ENCODE measurements at places on chromosomes 5 and 9.
A peak's percentile ranks its signal among the peaks of the same experiment; 100 is the strongest.

DNA sequence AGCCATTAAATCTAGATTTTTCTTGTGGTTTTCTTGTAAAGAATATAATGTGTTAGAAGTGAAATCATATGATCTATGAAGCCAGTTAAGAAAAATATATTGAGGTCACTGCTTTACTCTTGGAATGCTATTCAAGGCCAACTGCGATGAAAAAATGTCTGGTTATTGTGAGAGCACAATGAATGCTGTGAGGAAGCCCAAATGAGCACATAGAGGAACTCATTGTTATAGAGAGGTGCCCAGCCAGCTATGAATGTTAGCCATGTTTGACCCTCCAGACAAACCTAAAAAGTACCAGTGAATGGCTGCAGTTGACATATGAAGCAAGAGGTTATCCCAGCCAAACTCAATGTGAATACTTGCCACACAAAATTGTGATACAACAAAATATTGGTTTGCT, 359.8 kb upstream of the FAM174A start:
- DNase-seq: no peak

GRCh38 chr5:118647587-118647986, 340.8 kb downstream of the DTWD2 start:
- DNase-seq: no peak

GRCh38 chr5:157390551-157391297, 69.3 kb upstream of the NIPAL4 start:
- DNase-seq: peak; percentile 78

DNA sequence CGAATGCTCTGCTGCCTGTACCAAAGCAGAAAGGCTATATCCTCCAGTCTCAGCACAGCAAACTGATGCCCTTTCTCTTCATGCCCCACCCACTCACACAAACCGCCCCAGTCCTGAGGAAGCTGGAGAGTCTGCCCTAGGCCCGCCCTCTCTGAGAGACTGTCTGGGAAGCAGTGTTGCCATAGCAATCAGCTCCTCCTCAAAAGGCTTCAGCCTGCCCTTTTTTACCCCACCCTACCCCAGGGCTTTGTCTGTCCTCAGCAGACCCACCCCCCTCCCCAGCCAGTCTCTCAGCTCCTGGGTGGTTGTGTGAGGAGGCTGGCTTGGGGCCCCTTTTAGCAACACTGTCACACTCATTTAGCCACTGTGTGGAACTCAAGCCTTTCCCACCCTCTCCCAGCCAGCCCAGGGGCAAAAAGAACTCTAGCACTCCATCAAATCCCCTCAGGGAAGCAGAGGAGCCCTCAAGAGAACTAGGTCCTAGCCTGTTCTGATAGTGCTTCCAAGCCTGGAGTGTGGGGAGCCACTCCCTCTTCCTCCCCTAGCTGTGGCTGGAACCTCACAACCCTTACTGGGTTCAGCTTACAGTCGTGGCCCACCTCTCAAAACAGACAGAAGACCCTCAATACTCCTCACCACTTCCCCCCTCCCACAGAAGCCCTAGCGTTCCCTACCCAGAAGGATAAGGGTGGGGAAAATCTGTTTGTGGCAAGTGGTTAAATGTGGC, 1.4 kb downstream of the ATOSB start:
- DNase-seq: peak; percentile 89

DNA sequence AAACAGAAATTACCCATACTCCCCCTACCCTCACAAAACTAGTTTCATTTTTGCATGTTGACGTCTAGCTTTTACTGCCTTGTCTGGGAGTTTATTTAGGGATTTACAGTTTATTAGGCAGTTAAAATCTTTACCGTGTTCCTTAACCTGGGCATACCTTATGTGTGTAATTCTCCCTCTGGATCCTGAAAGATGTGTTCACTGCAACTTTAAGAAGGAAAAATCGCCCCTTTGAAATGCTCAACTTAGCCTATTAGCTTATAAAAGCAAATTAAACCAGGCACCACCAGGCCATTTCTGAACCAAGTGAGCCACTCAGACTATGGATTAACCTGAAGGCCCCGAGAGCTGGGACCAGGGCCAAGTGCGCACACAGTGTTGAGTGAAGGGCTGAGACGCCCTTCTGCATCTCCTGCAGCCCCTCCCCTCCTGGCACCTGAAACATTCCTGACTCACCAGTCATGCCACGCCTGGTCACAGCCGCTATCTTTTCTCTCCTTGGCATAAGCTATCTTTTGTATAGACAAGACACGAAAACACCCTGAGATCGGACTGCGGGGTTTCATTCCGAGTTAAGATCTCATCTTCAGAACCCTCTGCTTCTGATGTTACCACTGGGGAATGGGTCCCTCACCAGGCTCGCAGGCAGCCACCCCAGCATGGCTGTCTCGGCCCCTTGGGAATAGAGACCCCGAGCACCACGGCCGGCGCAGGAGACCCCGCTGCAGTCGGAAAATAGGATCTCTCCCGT, 111.9 kb downstream of the ROR2 start:
- DNase-seq: no peak

GRCh38 chr5:128538250-128539037, 399 bp upstream of the FBN2 start:
- DNase-seq: peak; percentile 50

GRCh38 chr5:138925090-138925635, 50.0 kb upstream of the LRRTM2 start:
- DNase-seq: no peak

DNA sequence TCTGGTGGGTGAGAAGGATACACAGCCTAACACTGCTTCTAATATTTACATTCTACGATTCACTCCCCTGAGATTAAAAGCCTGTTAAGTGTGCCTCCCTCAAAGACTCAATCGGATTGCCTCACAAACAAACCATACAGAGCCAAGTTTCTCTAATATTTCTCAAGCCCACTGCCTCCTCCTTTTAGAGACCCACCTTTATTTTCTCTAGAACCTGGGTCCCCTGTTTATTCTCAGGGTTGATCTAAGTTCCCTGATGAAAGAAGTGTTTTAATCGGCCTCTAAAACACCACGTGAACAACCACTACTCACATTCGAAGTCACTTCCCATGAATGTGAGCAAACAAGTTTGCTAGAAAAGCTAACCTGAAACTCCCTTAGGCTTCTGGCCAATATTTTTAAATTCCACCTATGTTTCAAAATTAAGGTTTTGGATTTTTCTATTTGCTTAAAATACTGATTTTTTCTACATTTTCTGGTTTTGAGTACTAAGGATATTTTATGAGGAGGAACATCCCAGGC, 76.5 kb downstream of the GLIS3 start:
- no peak for DNase-seq

- no peak for DNase-seq
These were observed 116.7 kb upstream of the SLIT3 start for GRCh38 chr5:169417676-169418075.

DNA sequence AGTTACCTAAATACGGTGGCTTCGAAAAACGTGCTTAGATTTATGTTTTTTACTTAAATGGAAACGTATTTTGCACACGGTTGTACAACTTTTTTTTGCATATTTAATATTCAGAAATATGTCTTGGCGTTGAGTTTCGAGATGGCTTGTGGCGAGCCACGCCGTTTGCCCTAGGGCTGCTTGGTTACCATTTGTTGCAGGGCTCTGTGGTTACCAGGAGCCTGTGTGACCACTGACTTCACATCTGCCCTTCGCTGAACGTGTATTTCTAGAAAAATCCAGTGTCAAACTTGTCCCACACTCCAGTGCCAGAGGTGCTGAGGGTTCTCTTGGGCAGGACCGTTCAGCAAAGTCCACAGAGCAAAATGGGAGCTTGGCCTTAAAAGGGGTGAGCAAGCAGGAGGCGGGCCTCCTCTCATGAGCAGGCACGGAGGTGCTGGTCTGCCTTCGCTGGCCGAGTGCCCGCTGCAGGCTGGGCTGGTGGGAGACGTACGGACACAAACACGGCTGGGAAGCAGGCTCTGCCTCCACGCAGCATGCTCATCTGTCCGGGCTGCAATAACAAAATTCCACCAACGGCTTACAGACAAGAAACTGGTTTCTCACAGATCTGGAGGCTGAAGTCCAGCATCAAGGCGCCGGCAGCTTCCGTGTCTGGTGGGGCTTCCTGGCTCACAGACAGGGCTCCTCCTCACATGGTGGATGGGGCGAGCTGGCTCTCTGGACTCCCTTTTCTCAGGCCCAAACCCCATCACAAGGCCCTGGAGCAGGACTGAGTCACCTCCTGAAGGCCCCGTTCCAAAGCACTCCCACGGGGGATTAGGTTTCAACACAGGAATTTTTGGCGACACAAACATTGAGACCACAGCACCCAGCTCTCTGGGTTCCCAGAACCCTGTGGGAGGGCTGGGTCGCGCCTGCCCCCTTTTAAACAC, 5.4 kb downstream of the MRPL36 start:
- peak; percentile 51 for DNase-seq

GRCh38 chr5:109298794-109299193, 111.0 kb downstream of the PJA2 start:
- no peak for DNase-seq

GRCh38 chr5:32330126-32330971, 17.6 kb upstream of the MTMR12 start:
- DNase-seq: no peak

DNA sequence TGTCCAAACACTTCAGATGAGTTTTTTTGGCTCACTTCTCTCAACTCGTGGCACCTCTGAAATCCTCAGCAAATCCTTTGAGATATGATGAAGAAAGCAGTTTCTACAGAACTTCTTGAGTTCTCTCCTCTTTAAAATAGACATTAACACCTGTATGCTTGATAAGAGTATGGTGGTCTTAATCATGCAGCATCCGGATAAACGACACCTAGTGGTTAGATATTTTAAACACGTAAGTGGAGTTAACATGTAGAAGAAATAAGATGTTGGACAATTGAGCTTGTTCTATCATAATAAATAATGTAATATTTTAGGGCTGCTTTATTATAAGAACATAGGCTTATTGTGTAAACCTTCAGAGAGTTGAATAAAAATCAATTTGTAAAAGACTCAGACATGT, 324.8 kb downstream of the CYLC2 start:
- DNase-seq: no peak

DNA sequence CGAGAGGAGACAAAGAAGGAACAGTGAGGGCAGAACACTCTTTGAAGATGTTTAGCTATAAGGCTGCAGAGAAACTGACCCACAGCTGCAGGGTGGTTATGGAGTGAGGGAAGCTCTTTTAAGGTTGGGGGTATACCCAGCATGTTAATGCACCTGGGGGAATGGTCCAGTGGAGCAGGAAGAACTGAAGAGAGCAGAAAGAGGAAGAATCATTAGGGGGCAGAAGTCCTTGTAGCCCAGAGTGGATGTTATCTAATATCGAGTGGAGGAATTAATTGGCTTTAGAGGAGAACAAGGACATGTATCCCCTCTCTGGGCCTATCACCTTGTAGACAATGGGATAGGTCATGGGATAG, 7.7 kb downstream of the IL4 start:
- DNase-seq: no peak

GRCh38 chr5:127396490-127397155, 106.0 kb downstream of the MEGF10 start:
- no peak for DNase-seq

- no peak for DNase-seq
These were observed 34.0 kb upstream of the RXRA start for GRCh38 chr9:134291961-134292871.

DNA sequence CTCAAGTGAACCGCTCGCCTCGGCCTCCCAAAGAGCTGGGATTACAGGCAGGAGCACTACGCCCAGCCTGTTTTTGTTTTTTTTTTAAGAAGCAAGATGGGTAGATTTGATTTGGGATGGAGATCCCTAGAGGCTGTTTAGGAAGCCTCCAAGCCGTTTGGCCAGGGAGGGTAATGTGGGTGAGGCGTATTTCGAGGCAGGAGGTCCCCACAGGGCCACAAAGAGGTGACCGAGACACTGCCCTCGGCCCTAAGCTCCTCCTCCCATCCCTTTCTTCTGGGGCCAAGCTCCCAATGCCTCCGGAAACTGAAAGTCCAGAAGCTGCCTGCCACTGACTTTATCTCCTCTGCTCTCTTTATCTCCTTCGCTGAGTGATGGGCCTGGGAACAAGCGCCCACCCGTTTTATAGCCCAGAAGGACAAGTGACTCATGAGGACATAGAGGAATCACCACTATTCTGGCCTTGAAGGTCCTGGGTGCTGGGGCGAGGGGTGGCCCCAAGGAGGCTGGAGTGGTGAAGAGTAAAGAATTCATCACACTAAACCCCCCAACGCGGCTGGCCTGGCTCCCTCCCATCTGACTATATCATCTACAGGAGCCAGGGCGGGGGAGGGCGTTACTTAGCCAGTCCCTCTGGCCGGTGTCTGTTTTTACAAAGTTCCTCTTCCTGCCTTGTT, 2.0 kb upstream of the RALGDS start:
- DNase-seq: no peak

DNA sequence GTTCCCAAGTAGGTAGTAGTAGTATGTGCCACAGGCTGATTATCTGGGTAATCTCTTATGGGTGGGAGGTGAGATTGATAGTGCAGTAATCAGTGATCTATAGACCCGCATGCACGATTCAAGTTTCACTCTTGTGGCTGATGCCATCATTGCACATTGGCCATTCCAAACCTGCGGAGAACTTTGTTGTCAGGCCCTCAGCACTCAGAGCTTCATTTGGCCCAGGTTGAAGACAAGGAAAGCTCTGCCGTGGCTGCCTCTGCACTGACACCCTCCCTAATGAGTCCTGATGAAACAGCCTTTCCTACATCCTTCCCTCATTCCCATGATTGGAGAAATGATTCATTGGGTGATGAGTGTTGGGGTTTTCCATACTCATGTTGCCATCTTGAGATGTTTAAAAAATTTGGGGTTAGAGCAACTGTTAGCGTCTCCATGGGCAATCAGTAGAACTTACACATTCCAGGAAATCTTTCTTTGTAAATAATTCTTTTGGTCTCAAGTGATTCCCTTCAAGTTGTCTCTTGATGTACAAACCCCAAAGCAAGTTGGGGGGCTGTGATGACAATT, 22.9 kb downstream of the PROP1 start:
- DNase-seq: no peak

DNA sequence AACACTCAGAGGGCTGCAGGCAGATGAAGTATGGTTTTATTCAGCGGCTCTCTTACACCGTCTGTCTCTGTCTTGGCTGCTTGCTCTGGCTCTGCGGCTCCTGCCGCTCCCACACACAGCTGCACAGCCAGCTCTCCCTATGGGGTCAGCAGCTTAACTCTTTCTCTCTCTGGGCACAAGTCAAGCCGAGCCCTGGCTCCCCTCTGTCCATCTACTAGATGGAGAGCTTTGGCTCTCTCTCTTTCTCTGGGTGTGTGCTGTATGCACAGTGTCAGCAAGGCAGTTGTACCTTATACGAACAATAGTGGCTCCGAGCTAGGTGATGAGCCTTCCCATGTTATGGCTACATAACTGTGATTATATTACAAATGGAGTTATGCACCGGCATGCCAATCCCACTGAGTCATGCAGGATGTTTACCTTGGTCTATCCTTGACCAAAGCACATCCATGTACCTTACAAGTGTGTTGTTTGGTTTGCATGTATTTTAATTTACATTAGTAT, 19.3 kb upstream of the PPP2CA start:
- DNase-seq: no peak
